Pancreas (tissue), 10 donors: ENCODE measurements at places on chromosomes 12 and 14. TPM values are rescaled to one million over a fixed set of nuclear protein-coding genes. Genes with fewer than 3 reads are reported as not detected.
A peak's percentile ranks its signal among the peaks of the same experiment; 100 is the strongest.

The CPM gene
- 15.3 TPM for total RNA-seq

- no peak overlapping the region for H3K4me3 ChIP-seq
- no peaks in the 10 kb centered on the region for H3K4me1 ChIP-seq
- no peak for DNase-seq
- H3K36me3 ChIP-seq = no peaks in the 10 kb centered on the region
Measured at GRCh38 chr12:70332236-70332635, 33.9 kb upstream of the KCNMB4 start.

GRCh38 chr14:50853891-50854290, 18.0 kb upstream of the ABHD12B start:
- H3K36me3 ChIP-seq = no peaks in the 10 kb centered on the region
- H3K27ac ChIP-seq = no peak overlapping the region
- H3K4me1 ChIP-seq = no peaks in the 10 kb centered on the region
- H3K4me3 ChIP-seq = no peak overlapping the region

GRCh38 chr12:129145381-129145780, 292.1 kb downstream of the GLT1D1 start:
- no peak for DNase-seq
- no peaks in the 10 kb centered on the region for H3K27me3 ChIP-seq
- H3K4me3 ChIP-seq = no peak overlapping the region
- H3K4me1 ChIP-seq = no peaks in the 10 kb centered on the region
- H3K27ac ChIP-seq = no peak overlapping the region

- H3K27me3 ChIP-seq = no peaks in the 10 kb centered on the region
- peak; percentile 31 for DNase-seq
- no peaks in the 10 kb centered on the region for H3K4me1 ChIP-seq
- no peaks in the 10 kb centered on the region for H3K36me3 ChIP-seq
- H3K4me3 ChIP-seq = peak overlapping the region; percentile 52
Measured at GRCh38 chr12:46267825-46268582, 839 bp downstream of the SLC38A1 start.

- H3K4me3 ChIP-seq = no peak overlapping the region
- H3K4me1 ChIP-seq = no peaks in the 10 kb centered on the region
- no peaks in the 10 kb centered on the region for H3K27me3 ChIP-seq
- no peaks in the 10 kb centered on the region for H3K36me3 ChIP-seq
Measured at GRCh38 chr12:124096869-124097434, 123.9 kb downstream of the ZNF664 start.

- H3K4me3 ChIP-seq = no peak overlapping the region
- peaks cover 4% of the 10 kb centered on the region for H3K4me1 ChIP-seq
- H3K27ac ChIP-seq = no peak overlapping the region
- H3K27me3 ChIP-seq = no peaks in the 10 kb centered on the region
- DNase-seq = no peak
- H3K36me3 ChIP-seq = no peaks in the 10 kb centered on the region
Measured at GRCh38 chr14:66641861-66642635, 134.1 kb downstream of the GPHN start.

- H3K27ac ChIP-seq = no peak overlapping the region
- no peaks in the 10 kb centered on the region for H3K4me1 ChIP-seq
- no peaks in the 10 kb centered on the region for H3K27me3 ChIP-seq
- no peaks in the 10 kb centered on the region for H3K36me3 ChIP-seq
Measured at GRCh38 chr12:46751173-46751572, 74.6 kb downstream of the SLC38A4 start.

The LYZ gene
- 591 TPM for total RNA-seq

DNA sequence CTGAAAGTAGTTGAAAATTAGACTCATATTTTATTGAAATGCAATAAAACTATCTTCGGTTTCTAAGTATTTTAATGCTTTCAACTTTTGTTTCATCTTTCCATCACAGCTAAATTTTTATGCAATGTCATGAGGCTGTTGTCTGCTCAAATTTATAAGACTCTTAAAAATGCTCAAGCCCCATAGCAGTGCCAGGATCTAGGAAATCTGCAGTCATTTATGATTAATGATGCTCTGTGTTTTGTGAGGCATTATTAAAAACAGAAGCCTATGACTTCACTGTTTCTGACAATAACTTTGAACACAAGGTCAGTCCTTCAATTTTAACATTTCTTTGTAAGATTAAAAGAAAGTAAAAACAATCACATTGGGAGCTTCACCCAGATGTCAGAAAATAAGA, 112.5 kb downstream of the ALX1 start:
- no peaks in the 10 kb centered on the region for H3K27me3 ChIP-seq
- no peak for DNase-seq
- H3K36me3 ChIP-seq = no peaks in the 10 kb centered on the region
- no peaks in the 10 kb centered on the region for H3K4me1 ChIP-seq
- H3K4me3 ChIP-seq = no peak overlapping the region

The ANO2 gene
- total RNA-seq = 0.43 TPM

DNA sequence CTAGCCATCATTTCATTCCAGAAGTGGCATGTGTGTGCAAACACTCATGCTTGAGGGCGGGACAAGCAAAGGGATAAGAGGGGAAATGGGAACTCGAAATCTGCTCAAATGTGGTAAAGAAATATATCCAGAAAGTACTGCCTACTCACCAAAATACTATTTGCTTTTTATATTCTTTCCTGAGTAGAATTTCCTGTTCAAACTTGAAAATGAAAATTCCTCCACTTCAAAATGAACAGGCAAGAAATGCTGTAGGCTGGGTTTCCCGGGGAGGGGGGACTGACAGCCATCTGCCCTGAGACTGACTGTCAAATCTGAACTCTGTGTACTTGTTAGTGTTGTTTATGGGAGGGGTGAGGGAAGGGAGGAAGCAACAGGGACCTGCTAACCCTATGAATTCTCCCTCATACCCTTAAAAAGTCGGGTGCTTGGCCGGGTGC, 34.6 kb downstream of the NTF3 start:
- no peak for DNase-seq
- H3K27ac ChIP-seq = no peak overlapping the region
- H3K27me3 ChIP-seq = no peaks in the 10 kb centered on the region
- no peaks in the 10 kb centered on the region for H3K4me1 ChIP-seq
- no peaks in the 10 kb centered on the region for H3K36me3 ChIP-seq

- H3K4me1 ChIP-seq = no peaks in the 10 kb centered on the region
- no peak overlapping the region for H3K27ac ChIP-seq
- no peak for DNase-seq
- no peaks in the 10 kb centered on the region for H3K27me3 ChIP-seq
- no peaks in the 10 kb centered on the region for H3K36me3 ChIP-seq
- no peak overlapping the region for H3K4me3 ChIP-seq
Measured at GRCh38 chr12:57315681-57316080, 64.7 kb upstream of the STAC3 start.

- peaks cover 10% of the 10 kb centered on the region for H3K4me1 ChIP-seq
- no peak for DNase-seq
- H3K4me3 ChIP-seq = no peak overlapping the region
- H3K27me3 ChIP-seq = no peaks in the 10 kb centered on the region
- no peaks in the 10 kb centered on the region for H3K36me3 ChIP-seq
- H3K27ac ChIP-seq = no peak overlapping the region
Measured at GRCh38 chr14:50121486-50121885, 5.1 kb upstream of the VCPKMT start.

GRCh38 chr12:109982210-109982609, 14.0 kb downstream of the GIT2 start:
- H3K27me3 ChIP-seq = no peaks in the 10 kb centered on the region
- DNase-seq = no peak
- no peak overlapping the region for H3K4me3 ChIP-seq
- H3K4me1 ChIP-seq = no peaks in the 10 kb centered on the region
- no peak overlapping the region for H3K27ac ChIP-seq

- no peak for DNase-seq
- H3K4me1 ChIP-seq = peaks cover 14% of the 10 kb centered on the region
- no peak overlapping the region for H3K27ac ChIP-seq
- H3K4me3 ChIP-seq = no peak overlapping the region
- no peaks in the 10 kb centered on the region for H3K36me3 ChIP-seq
Measured at GRCh38 chr12:52205612-52206303, 13.9 kb upstream of the KRT80 start.

DNA sequence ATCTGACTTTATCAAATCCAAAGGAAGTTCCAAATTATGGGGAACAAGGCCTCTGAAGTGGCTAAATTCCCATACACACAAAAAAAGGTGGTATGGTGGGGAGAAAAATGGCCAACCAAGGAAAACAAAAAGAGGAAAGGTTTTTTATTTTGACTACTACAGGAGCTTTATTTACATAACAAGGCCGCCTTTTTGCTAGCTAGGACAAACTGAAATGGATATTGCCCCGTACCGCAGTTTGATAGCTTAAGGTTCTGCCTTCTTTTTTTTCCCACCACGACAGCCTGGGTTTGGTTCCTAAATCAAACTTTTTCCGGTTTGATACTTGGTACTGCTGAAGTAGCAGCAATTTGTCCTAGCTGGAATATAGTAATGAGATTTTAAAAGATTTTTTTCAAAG, 66.8 kb downstream of the COX16 start:
- no peak overlapping the region for H3K4me3 ChIP-seq
- H3K4me1 ChIP-seq = no peaks in the 10 kb centered on the region
- H3K36me3 ChIP-seq = no peaks in the 10 kb centered on the region
- no peak overlapping the region for H3K27ac ChIP-seq

The PTCSC3 gene
- total RNA-seq = not detected

- no peaks in the 10 kb centered on the region for H3K4me1 ChIP-seq
- H3K27ac ChIP-seq = no peak overlapping the region
- no peaks in the 10 kb centered on the region for H3K36me3 ChIP-seq
- DNase-seq = peak; percentile 64
- H3K27me3 ChIP-seq = no peaks in the 10 kb centered on the region
Measured at GRCh38 chr12:131860472-131861260, 32.5 kb downstream of the MMP17 start.

GRCh38 chr12:113237748-113238147, 16.5 kb downstream of the TPCN1 start:
- H3K27me3 ChIP-seq = no peaks in the 10 kb centered on the region
- peaks cover 7% of the 10 kb centered on the region for H3K36me3 ChIP-seq
- H3K4me1 ChIP-seq = peaks cover 30% of the 10 kb centered on the region
- DNase-seq = no peak

DNA sequence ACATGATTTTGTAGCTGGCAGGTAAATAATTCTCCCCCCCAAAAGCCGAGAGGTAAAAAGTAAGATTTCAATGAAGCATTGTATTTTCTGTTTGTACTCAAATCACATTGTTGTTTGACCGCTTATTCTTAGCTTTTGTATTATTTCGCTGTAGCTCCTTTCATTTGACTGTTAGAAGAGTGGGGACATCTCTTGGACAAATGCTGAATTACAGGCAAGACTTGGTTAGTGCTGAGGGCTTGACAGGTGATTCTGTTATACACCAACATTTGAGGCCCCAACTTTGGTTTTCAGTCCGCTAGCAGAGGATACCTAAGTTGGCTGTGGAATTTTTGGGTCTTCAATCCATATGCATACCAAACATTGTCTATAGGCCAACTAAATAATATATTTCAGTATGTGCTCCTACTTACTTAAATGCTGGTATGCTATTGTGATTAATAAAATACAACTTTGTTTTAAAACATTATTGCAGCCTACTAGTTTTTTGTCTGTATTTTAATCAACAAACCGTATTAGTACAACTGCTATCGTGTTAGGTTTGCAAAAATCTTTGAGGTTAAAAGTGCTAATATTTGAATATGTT, 102.2 kb downstream of the ERC1 start:
- peak; percentile 5 for DNase-seq
- H3K4me1 ChIP-seq = no peaks in the 10 kb centered on the region
- H3K4me3 ChIP-seq = no peak overlapping the region
- H3K36me3 ChIP-seq = no peaks in the 10 kb centered on the region
- no peak overlapping the region for H3K27ac ChIP-seq
- H3K27me3 ChIP-seq = no peaks in the 10 kb centered on the region

DNA sequence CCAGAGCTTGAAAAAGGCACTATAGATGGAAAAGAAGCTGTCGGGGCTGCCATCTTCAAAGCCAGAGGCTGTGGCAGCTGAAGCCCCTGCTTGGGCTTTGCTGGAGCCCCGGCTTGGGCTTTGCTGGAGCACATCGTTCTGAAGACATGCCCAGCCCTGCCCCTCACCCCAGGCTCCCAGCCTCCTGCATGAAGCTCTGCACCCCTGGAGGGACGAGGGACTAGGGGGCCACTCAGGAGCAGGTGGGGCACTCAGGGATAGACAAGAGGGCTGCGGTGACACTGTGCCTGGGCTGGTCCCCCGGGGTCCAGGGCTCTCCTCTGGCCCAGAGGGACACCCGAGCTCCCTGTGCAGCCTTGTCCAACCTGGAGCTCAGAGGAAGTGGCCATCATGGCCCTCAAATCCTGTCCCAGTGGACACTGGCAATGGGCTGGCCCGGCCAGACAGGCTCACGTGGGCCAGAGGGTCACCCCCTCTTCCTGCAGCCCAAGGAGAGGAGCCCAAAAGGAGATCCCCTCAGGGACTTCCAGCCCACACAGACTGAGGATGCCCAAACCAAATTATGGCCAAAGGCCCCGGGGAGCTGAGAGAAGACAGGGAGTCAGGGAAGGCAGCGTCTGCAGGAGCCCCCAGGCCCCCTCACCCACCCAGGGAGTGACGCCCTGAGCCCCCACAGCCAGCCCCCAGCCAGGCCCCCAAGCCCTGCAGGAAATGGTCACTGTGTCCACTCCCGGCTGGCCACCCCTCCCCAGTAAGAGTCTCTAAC, 23.1 kb upstream of the C14orf180 start:
- no peaks in the 10 kb centered on the region for H3K36me3 ChIP-seq
- H3K27ac ChIP-seq = no peak overlapping the region
- DNase-seq = no peak
- no peak overlapping the region for H3K4me3 ChIP-seq

DNA sequence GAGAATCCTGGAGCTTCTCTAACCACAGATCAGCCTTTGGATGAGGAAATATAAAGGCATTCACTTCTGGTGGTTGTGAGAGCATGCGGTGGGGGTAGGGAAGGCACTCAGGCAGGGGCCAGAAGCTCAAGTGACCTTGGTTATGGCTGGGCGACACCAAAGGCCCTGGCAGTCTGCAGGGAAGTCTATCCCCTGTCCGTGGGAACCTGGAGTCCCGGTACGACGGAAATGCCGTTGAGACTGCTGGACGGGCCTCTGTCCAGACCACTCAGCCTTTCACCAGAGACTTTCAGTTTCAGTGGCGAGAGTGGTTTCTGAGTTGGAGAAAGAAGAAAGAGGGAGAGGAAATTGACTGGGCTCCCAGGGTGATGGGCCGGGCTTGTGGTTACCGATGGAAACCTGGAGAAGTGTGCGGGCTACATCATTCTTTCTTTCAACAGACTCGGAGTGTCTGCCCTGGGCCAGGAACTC, 20.9 kb downstream of the ISCA2 start:
- DNase-seq = no peak
- no peaks in the 10 kb centered on the region for H3K36me3 ChIP-seq
- no peaks in the 10 kb centered on the region for H3K4me1 ChIP-seq
- no peak overlapping the region for H3K27ac ChIP-seq
- no peak overlapping the region for H3K4me3 ChIP-seq

DNA sequence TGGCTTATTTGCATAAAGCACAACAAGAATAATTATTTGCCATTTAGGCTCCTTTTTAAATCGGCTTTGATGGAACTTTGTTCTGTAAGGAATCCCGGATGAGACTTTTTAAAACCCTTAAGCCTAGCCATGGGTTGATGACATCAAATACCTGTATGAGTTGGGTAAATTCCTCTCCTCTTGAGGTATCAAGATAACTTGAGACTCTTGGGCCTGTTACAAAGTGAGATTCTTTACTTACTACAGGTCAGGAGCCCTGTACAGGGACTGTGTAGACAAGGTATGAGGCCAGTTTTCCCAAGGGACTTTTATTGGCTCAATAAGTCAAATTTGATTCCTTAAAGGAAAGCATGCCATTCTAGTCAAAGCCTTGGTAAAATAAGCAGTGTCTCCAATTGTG, 68.8 kb downstream of the HSD17B6 start:
- H3K4me1 ChIP-seq = no peaks in the 10 kb centered on the region
- H3K36me3 ChIP-seq = no peaks in the 10 kb centered on the region
- no peak overlapping the region for H3K4me3 ChIP-seq
- no peak overlapping the region for H3K27ac ChIP-seq

The KRT73 gene
- total RNA-seq = not detected
